ENCODE measurements at places on chromosomes 16 and 17.

GRCh38 chr17:78359321-78359996, 418 bp downstream of the SOCS3 start:
- no peak for DNase-seq

GRCh38 chr17:79131701-79132100, 57.1 kb downstream of the ENGASE start:
- DNase-seq = no peak

DNA sequence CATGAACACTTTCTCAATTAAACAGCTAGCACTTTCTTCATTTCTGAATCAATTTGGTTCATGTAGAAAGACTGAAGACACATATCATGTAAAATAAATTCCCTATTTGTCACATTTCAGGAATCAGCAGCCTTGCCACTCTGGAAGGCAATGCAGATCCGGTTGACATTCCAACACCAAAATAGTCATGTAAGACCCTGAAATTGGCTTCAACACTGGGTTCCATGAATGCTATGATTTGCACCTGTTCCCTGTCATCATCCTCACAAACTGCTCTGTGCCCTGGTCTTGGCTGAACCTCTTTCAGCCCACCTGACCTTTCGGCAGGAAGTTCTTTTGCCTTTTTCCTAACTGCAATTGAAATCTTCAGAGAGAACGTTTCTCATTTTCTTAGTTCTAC, 156.9 kb downstream of the CDH8 start:
- DNase-seq = no peak

- no peak for DNase-seq
These were observed 505.8 kb upstream of the HSBP1 start for GRCh38 chr16:83301971-83302370.

- DNase-seq = no peak
These were observed 1.2 kb downstream of the JUP start for GRCh38 chr17:41785091-41785858.

DNA sequence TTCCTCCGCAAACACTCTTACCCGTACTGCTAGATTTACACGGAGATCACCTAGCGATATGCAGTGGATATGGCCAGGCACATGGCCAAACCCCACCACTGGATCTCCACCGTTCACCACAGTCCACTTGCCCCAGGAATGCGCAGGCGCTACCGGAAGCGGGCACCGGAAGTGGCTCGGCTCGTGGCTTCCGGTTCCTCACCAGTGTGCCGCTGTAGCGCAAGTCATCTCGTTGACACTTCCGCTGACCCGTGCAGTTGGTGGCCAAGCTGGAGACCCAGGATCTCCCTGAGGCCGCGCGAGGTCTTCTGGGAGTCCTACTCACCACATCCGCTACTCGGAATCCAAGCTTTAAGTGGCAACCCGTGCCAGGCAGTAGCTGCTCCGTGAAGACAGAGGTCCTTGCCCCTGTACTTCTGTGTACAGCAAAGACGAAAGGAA, 11.5 kb downstream of the ZNF597 start:
- DNase-seq = no peak

- DNase-seq = no peak
These were observed 5.2 kb upstream of the MT1E start for GRCh38 chr16:56620339-56620897.

GRCh38 chr17:71437166-71437565, 683.7 kb upstream of the SOX9 start:
- DNase-seq = peak; percentile 12

GRCh38 chr17:4635823-4636375, 5.6 kb downstream of the ALOX15 start:
- no peak for DNase-seq

GRCh38 chr17:37694734-37695133, 50.1 kb downstream of the HNF1B start:
- no peak for DNase-seq

- peak; percentile 67 for DNase-seq
These were observed 57.6 kb upstream of the B4GALNT2 start for GRCh38 chr17:49074851-49075540.

GRCh38 chr16:81172769-81173658, 65.5 kb upstream of the BCO1 start:
- no peak for DNase-seq

- no peak for DNase-seq
These were observed at the start of gene SDR42E1 for GRCh38 chr16:82011199-82011641. Gene SDR42E1, minus strand, starts transcription at chr16:82011470. Its CDS starts 10,612 bp downstream, at chr16:82000858.

- DNase-seq = no peak
These were observed 1.7 kb downstream of the SLFN5 start for GRCh38 chr17:35244341-35245195.

GRCh38 chr17:7606280-7606679, 8.4 kb downstream of the FXR2 start:
- no peak for DNase-seq

- DNase-seq = no peak
These were observed 13.5 kb downstream of the KPNA2 start for GRCh38 chr17:68048996-68049395.

All from astrocyte of the cerebellum (primary cell).